ENCODE measurements at places on chromosomes 7 and 10. TPM values are rescaled to one million over a fixed set of nuclear protein-coding genes. Genes with fewer than 3 reads are reported as not detected.

The ZNF92 gene
- 8.9 TPM for total RNA-seq

The SPDYE2 gene
- not detected for total RNA-seq

The PNLIPRP3 gene
- total RNA-seq = not detected

The NPY4R gene
- total RNA-seq = 2.1 TPM

The SRI gene
- total RNA-seq = 79.0 TPM

The TAS2R60 gene
- total RNA-seq = not detected

The CDNF gene
- 0.51 TPM for total RNA-seq

The IGFBP1 gene
- not detected for total RNA-seq

The C10orf143 gene
- total RNA-seq = 0.32 TPM

The AKR1B15 gene
- not detected for total RNA-seq

The CFAP70 gene
- total RNA-seq = 0.97 TPM

The HTR7 gene
- total RNA-seq = 22.9 TPM

The SLC39A12 gene
- not detected for total RNA-seq

The CTNNA3 gene
- total RNA-seq = under 0.01 TPM

The EGR2 gene
- total RNA-seq = 2.3 TPM

The NOM1 gene
- total RNA-seq = 30.0 TPM

The LIPK gene
- total RNA-seq = not detected

The PODXL gene
- total RNA-seq = 3.5 TPM

The LHFPL3 gene
- not detected for total RNA-seq

The ANKRD7 gene
- 0.97 TPM for total RNA-seq

The TRIL gene
- total RNA-seq = 0.65 TPM

The CTAGE4 gene
- not detected for total RNA-seq

The ADCYAP1R1 gene
- total RNA-seq = not detected

The MYH16 gene
- total RNA-seq = under 0.01 TPM

The PLXDC2 gene
- 19.0 TPM for total RNA-seq
